ENCODE measurements at places on chromosomes 7 and 10. TPM values are rescaled to one million over a fixed set of nuclear protein-coding genes. Genes with fewer than 3 reads are reported as not detected.

The PRLHR gene
- total RNA-seq = not detected

The OGDHL gene
- total RNA-seq = 16.3 TPM

The PILRA gene
- total RNA-seq = 0.48 TPM

The UCN3 gene
- not detected for total RNA-seq

The PPP1R3A gene
- not detected for total RNA-seq

The LOXL4 gene
- not detected for total RNA-seq

The MACROH2A2 gene
- total RNA-seq = 3.8 TPM

The MACC1 gene
- 1.2 TPM for total RNA-seq

The C10orf62 gene
- not detected for total RNA-seq

DNA sequence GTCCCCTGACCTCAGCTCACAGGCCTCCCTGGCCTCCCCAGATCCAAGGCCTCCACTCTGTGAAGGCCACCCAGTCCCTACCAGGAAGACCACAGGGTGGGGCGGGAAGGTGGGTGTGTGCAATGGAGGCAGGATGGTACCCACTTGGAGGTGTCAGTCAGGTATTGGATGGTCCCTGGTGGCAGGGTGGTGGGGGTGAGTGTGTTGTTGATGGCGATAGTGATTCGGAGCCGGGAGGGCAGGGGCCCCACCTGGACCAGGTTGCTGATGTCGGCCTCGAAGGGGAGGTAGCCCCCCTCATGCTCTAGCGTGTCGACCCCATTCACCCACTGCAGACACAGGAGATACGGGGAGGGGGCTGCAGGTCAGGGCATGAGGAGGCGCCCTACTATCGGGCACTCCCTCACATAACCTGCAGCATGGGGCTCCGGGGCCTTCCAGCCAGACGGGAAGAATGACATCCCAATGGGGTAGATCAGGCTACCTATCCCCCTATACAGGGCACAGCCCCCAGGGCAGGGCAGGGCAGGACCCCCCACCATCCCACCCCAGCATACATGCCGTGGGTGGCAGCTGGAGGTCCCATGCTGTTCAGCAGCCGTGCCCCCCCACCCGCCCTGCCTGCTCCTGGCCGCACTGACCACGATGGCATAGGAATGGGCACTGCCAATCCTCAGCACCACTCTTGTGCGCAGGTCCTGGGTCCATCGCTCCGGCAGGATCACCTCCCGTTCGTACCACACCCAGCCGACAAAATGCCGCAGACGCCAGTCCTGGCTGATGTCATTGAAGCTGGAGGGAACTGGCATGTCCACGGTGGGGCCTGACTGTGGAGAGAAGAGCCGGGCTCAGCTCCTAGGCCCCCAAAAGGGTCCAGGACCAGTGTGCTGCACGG lies 2.2 kb downstream of the GUSB start:
- no peak for DNase-seq

DNA sequence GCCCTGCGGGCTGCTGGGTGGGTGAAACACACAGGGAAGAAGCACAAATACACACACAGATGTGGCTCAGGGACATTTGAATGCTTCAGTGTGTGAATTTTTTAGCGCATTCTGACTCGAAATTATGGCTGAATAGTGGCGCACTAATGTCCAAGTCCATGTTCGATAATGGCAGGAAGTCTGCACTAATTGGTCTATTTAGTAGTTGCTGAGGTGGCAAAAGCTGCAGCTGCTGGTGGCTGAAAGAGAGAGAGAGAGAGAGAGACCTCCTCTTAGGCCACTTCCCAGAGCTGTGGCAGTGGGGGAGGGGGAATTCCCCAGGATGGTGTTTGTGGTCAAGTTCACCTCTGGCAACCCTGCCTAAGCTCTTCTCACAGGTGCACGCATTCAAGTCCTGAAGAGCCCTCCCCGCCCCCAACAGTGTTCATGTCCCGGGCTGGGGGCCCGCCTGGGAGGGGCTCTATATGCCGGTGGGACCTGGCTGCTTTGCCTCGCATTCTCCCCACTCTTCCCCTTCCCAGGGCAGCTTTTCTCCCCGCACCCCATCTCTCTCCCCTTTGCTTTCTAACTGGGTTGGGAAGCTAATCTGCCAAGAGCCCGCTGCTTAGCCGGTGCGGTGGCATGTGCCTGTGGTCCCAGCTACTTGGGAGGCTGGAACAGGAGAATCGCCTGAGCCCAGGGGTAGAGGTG lies 6.0 kb upstream of the MNX1 start:
- no peak for DNase-seq

- no peak for DNase-seq
Measured at GRCh38 chr10:101000127-101000914, 713 bp downstream of the LZTS2 start.

DNA sequence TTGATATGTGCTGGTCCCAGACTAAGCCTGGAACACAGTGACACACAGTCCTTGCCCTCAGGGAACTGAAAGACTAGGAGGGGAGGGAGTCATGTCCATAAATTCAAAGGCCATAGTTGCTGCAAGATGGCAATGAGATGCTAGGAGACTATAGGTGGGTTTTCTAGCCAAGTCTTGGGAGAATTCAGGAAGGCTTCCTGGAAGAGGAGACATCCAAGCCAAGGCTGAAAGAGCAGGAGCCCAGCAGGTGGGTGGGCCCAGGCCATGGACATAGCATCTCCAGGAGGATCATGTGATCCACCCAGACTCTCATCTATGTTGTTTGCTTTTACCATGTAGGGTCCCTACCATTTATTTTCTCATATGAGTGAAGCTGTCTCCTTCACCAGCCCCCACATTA lies 335.1 kb downstream of the DPP6 start:
- no peak for DNase-seq

DNA sequence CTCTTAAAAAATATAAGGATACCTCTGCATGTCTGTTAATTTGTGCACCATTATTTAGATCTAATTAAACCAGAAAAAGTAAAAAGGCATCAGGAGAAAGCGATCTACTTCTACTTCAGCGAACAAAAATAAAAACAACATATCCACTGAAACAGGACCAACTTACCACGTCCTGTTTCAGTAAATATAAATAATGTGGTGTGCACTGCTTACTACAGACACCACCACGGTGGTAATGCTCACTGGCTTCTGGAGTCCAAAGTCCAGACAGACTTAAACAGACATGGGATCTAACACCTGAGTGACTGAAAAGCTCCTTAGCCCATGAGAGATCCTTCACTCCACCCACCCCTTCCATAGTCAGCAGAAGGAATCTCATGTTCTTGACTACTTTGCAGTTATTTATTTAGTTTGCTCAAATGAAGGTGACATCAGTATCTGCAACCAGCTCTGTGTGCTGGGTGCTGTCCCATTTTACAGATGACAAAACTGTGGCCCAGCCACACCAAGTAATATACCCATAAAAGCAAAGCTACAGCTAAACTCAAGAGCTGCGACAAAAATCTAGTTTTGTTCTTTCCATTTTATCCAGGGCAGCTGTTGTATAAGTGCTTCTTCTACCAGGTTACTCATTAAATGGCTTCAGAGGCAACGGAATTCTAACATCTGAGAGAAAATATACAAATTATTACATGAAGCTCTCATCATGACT lies 62.1 kb upstream of the NCAPG2 start:
- DNase-seq = no peak

GRCh38 chr7:365593-365992 lies 75.6 kb downstream of the FOXL3 start:
- no peak for DNase-seq

GRCh38 chr10:110340816-110341215 lies 36.1 kb upstream of the SMNDC1 start:
- no peak for DNase-seq

DNA sequence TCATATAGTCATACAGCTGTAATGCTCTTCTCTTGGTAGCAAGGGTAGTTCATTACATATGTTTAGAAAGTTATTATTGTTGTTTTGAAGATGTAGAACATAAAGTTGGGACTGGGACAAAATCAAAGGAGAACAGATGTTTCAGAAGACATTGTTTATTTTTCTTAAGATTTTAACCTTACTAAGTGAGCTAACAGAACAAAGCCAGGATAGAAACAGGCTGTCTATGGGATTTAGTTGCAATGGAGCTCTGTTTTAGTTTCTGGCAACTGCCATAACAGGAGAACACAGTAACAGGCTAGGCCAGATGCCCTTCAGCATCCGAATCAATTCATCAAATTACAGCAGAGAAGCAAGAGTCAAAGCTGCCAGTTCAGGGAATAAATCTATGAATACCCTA lies 382.4 kb downstream of the ARL4A start:
- DNase-seq = no peak

GRCh38 chr7:12557282-12557681 lies 13.2 kb upstream of the SCIN start:
- no peak for DNase-seq

DNA sequence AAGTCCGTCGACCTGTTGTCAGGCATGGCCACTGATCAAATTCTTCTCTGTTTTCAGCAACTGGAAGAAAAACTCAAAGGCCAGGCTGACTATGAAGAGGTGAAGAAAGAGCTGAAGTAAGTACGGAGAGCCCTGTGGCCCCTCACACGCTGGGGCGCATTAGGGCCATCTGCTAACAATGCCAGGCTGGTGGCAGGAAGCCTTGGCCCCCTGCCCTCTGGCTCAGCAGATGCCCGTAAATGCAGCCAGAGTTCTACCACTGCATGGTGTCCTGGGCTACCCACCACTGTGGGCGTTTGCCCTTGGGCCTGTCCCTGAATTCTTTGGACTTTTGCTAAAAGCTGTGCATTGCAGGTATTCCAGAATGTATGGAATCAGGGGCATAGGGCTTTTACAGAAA lies 96.9 kb upstream of the SH2B2 start:
- no peak for DNase-seq

DNA sequence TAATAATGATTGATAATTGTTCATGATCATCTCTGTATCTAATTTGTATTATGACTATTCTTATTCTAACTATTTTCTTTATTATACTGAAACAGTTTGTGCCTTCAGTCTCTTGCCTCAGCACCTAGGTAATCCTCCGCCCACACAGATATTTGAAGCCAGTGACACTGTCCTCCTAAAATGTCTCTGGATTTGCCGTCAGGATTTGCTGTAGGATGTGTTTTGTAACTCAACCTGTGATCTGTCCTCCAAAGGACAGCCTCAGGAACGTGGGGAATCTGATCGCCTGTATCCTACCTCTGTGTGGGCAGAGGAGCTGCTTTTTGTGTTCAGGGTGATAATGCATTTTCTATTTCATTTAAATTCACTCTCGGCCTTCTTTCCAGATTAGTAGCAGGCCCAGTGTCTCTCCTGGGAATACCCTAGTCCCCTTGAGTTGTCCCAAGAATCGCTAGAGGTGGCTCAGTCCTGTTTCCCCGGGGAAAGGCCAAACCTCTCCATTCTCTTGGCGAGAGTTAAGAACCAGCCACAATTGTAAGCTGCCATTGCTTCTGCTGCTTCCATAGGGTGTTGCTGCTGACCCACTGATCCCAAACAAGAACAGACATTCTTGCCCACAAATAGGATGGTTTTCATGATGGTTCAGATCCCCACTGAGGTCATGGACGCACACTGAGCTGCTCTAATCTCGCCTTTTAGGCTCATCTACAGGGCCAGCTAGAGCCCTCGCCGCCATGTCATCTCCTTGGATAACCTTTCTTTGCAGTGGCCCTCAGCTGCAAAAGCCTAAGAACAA lies 136.2 kb upstream of the KCNMA1 start:
- DNase-seq = no peak

- DNase-seq = no peak
Measured at GRCh38 chr7:158285383-158285770, 302.2 kb downstream of the PTPRN2 start.

DNA sequence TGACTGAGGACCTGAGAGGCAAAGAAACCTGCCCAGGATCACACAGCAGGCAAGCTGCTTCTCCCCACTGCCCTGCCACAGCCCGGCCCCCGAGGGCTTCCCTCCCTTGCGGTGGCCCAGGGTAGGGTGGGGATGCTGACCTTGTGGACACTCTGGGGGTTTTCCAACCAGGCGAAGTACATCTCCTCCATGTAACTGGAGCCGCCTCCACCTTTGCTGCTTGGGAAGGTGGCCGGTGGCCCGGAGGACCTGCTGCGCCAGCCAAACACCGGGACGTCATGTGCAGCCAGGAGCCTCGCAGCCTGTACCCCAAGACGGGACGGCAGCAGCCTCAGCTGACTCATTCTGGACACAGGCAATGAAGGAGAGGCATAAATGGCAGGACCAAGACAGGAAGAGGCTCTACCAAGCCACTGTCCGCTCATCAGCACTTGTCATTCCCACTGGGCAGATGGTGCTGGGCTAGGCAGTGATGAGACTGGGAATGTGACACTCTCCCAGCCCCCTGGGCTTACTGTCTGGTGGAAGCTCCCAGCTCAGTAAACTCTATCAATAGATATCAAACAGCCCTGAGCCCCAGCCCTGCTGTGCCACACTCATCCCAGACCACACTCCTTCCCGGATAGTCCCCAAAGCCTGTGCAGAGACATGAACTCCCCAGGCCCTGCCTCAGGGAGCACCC lies 3.7 kb downstream of the OGDHL start:
- DNase-seq = no peak

DNA sequence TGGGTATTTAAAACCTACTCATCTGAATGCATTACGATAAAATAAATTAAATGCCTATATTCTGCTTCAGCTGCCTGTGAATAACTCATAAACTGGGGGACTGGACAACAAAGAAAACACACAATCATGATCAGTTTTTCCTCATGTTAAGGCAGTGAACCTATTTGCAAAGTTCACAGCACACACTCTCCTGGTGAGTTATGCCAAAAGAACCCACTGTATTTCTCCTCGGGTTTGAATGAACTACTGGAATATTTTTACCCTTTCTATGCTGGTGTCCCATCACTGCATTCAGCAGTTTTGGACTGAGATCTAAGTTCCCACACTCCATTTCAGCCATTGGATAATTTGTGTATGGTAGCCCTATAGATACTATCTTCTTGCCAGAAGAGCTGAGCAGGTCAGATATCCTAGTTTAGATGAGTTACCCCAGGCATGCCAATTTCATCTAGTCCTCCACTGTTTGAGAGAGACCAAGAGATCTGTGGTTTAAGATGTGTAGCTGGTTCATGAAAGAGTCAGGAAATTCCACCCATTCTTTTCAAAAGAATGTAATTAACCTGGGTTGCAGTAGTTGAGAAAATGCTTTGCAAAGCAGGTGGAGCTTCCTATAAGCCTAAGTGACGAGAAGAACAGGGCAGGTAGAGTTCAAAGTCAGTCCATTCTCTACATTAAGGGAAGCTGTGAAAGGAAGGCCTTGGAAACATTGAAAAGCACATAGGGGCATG lies 101.7 kb downstream of the PLXDC2 start:
- DNase-seq = no peak
